ENCODE measurements at places on chromosomes 5 and 9.

DNA sequence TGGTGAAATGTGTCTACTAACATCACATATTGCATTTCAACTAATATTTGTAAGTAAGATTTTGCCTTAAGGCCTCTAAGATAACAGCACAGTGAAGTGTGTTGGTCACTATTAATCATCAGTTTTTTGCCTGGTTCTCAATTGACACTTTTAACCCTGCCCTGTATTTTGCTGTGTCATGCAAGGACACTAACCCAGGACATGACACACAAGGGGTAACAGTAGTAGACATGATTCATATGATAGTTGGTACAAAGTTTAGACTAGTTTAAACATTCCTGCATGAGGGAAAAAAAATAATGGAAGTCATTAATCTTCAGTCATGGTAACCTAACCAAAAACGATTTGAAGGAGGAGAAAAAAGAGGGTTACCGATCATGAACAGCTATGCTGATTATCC is 207.0 kb downstream of the DEPDC1B start:
- DNase-seq, result peak; percentile 89

DNA sequence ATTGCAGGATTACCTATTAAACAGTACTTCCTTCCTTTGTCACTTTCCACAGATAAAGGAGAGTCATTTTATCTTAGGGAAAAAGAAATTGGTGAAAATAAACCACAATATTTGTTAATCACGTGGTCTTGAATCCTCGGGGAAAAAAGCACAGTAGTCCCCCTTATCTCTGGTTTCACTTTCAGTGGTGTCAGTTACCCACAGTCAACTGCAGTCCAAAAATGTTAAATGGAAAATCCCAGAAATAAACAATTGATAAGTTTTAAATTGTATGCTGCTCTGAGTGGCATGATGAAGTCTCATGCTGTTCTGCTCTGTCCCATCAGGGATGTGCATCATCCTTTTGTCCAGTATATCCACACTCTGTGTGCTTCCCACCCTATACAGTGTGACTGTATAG is 405.2 kb upstream of the MPDZ start:
- no peak for DNase-seq

DNA sequence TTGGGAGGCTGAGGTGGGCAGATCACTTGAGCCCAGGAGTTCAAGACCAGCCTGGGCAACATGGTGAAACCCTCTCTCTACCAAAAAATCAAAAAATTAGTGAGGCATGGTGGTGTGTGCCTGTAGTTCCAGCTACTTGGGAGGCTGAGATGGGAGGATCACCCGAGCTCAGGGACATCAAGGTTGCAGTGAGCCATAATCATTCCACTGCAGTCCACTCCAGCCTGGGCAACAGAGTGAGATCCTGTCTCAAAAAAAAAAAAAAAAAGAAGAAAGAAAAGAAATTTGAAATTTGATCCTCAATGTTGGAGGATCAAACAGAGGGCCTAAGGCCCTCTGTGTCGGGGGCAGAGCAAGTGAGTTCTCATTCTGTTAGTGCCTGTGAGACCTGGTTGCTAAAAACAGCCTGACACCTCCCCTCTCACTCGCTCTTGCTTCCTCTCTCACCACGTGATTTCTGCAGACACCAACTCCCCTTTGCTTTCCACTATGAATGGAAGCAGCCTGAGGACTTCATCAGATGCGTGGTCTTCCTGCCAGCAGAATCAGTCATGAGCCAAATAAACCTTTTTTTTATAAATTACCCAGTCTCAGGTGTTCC is 8.4 kb upstream of the GOLPH3 start:
- DNase-seq, result no peak

DNA sequence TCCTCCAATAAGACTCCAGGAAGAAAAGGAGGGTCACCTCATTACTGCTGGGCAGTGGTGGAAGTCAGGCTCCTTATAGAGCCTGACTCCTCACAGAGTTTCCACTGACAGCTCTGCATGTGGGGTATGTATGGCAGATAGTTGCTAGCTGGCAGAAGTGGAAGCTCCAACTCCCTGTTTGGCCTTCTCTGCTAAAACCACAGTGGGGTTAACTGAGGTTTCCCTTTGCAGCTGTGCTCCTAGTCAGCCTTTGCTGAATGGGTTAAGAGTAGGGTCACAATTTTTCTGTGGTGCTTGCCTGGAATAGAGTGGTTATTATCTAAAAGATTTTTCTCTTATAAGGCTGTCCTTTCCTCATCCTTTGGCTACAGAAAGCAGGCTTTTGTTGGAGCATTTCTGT is 327.5 kb downstream of the FBXL17 start:
- no peak for DNase-seq

- no peak for DNase-seq
These were observed 100.6 kb upstream of the NREP start for GRCh38 chr5:111857623-111858022.

- DNase-seq, result no peak
These were observed 43.6 kb downstream of the GADD45G start for GRCh38 chr9:89648247-89649000.

DNA sequence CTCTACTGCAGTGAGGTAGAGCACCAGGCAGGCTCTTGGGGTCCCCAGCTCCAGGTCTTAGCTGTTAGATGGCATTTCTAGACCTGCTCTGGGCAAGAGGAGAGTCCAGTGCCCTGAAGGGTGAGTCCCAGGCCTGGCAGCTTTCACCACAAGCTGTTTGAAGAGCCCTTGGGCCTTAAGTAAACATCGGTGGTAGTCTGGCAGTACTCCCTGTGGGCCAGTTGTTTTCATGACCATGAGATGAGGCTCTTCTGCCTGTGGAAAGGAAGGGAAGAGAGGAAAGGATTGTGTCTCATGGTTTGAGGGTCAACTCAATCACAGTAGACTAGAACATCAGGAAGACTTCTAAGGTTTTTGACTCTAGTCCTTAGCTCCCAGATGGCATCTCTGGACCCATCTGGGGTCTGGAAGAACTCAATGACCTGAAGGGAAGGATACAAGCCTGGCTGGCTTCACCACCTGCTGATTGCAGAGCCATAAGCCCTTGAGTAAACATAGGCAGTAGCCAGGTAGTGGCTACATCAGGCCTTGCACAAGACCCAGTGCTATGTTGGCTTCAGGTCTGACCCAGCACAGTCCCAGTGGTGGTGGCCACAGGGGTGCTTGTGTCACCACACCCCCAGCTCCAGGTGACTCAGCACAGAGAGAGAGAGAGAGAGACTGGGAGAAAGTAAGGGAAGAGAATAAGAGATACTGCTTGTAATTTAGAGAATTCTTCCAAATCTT is 114.3 kb upstream of the PCSK5 start:
- no peak for DNase-seq

GRCh38 chr9:93290495-93291434 is 106.8 kb downstream of the WNK2 start:
- no peak for DNase-seq

DNA sequence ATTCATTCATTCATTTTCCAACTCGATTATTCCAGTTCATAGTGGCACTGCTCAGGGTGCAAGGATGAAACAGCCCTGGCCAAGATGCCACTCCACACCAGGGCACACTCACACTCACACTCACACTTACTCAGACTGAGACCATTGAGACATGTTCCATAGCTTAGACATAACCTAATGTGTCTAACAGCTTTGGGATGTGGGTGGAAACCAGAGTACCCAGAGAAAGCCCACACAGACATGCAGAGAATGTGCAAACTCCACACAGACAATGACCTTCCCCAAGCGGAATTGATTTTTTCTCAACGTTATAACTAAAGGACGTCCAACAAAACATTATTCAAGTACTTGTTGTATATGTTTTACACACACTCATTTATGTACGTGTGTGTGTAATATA is 1363.5 kb downstream of the EFNA5 start:
- DNase-seq, result no peak

- peak; percentile 71 for DNase-seq
These were observed 69.9 kb downstream of the CYFIP2 start for GRCh38 chr5:157335534-157336422.

GRCh38 chr5:168422431-168422830 is 63.8 kb upstream of the RARS1 start:
- no peak for DNase-seq

- DNase-seq, result no peak
These were observed 91.1 kb upstream of the FBN2 start for GRCh38 chr5:128629157-128629556.

DNA sequence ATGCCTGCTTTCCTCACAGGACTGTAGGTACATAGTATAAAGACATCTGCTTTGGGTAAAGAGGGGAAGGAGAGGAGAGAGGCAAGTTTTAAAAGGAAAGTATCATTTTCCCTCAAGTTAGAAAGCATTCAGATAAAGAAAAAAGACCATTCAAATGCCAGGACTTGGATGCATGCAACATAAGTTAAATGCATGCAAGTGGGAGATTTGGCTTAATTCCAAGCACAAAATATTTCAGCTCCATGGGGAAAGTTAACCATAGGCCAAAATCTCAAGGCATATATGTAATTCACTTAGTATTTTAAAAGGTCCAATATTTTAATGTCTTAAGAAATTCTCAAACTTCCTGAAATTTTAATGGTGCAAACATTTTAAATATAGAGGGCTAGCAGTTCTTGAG is 36.4 kb downstream of the POU5F2 start:
- DNase-seq, result no peak

DNA sequence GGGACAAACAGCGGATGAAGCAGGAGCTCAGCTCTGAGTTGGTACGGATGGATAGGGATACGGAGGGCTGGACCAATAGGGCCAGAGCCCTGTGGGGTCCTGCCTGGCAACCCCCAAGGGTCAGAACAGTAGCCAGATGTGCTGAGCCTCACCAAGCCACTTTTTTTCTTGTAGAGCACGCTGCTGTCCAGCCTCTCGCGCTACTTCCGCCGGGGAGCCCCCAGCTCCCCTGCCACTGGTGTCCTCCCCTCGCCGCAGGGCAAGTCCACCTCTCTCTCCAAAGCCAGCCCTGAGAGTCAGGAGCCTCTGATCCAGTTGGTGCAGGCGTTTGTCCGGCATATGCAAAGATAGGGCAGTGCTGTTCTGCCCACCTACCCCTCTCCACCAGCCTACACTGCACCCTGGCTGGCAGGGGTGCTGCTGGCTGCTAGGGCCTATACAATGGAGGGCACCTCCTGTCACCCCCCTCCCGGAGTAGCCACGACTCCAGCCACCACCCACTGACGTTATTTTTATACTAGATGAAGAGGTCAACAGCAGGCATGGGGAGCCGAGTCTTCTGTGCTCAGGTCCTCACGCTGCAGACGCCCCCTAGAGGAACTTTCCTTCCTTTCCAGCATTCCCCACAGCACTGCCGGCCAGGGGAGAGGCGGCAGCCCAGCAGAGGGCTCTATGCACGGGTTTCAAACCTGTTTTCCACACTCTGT is 21.6 kb downstream of the SH3GLB2 start:
- DNase-seq, result peak; percentile 74

- DNase-seq, result no peak
These were observed 1070.3 kb upstream of the CDH18 start for GRCh38 chr5:21058289-21058688.

DNA sequence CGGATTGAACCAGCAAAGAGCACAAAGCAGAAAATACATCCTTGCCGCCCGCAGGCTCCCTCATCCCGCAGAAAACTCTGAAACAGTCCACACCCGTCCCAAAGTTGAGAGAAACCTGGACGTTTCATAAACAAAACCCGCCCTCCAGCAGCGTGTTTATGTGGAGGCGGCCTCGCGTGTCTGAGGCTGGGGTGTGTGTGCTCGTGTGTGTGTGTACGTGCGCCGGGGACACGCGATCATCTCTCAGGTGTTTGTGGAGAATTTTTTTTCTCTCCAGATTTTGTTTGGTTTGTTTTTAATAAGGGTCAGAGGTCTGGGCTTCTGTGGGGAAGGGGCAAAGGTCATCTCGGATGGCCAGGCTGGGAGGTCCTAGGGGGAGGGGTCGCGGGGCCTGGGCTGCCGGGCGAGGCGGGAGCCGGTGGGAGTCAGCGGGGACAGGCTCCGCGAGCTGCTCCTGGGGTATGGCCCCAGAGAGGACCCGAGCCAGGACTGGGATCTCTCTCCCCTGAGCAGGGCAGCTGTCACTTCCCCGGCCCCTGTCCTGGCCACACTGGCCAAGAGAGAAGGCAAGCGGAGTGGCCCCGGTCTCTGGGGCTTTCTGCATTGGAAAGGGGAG is 206.4 kb downstream of the C9orf50 start:
- peak; percentile 55 for DNase-seq

- no peak for DNase-seq
These were observed 113.7 kb upstream of the OTULINL start for GRCh38 chr5:14467886-14468285.

- peak; percentile 32 for DNase-seq
These were observed 43.7 kb downstream of the TEX10 start for GRCh38 chr9:100308965-100309564.

- no peak for DNase-seq
These were observed 269.9 kb downstream of the CDK5RAP2 start for GRCh38 chr9:120310035-120310434.

GRCh38 chr9:8680157-8680556 is 880.6 kb upstream of the DMAC1 start:
- no peak for DNase-seq

GRCh38 chr5:88256872-88257271 is 11.8 kb downstream of the TMEM161B start:
- DNase-seq, result no peak
